ENCODE measurements at places on chromosomes 4 and X.

GRCh38 chr4:86878640-86879039 is 13.6 kb downstream of the C4orf36 start:
- no peaks in the 10 kb centered on the region for H3K4me1 ChIP-seq
- no peak for DNase-seq
- no peaks in the 10 kb centered on the region for H3K36me3 ChIP-seq

DNA sequence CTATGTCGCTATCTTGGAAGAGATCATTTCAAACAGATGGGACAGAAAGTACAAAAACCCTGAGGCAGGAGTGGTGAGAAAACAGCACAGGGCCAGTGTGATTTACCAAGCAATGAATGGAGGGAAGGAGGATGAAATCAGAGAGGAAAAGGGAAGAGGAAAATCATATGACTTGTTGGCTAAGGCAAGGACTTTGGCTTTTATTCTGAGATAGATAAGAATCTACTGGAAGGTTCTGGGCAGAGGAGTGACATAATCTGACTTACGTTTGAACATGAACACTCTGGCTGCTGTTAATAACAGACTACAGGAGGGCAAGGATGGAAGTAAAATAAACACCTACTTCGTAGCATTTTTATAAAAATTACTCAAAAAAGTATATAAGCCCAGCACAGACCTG is 207.8 kb upstream of the SLC7A11 start:
- H3K4me1 ChIP-seq, result no peaks in the 10 kb centered on the region
- no peaks in the 10 kb centered on the region for H3K27me3 ChIP-seq
- H3K27ac ChIP-seq, result no peak overlapping the region
- H3K4me3 ChIP-seq, result no peak overlapping the region
- DNase-seq, result no peak

- H3K27me3 ChIP-seq, result no peaks in the 10 kb centered on the region
- H3K36me3 ChIP-seq, result peaks cover 4% of the 10 kb centered on the region
- no peaks in the 10 kb centered on the region for H3K4me1 ChIP-seq
- H3K27ac ChIP-seq, result no peak overlapping the region
These were observed 45.0 kb upstream of the NR3C2 start for GRCh38 chr4:148487181-148487580.

GRCh38 chrX:33330798-33331197 is 119.4 kb upstream of the DMD start:
- H3K4me3 ChIP-seq, result no peak overlapping the region
- H3K27me3 ChIP-seq, result no peaks in the 10 kb centered on the region
- H3K36me3 ChIP-seq, result no peaks in the 10 kb centered on the region
- H3K4me1 ChIP-seq, result no peaks in the 10 kb centered on the region
- H3K27ac ChIP-seq, result no peak overlapping the region

All from left ventricle myocardium inferior (tissue), 1 donor.